CD14-positive monocyte (primary cell): ENCODE measurements at places on chromosomes 3 and 15. TPM values are rescaled to one million over a fixed set of nuclear protein-coding genes. Genes with fewer than 3 reads are reported as not detected.
A peak's percentile ranks its signal among the peaks of the same experiment; 100 is the strongest.

- peak within 1 kb of the TSS; percentile 73 for H3K27ac ChIP-seq
- peak within 1 kb of the TSS; percentile 54 for H3K4me3 ChIP-seq
- H3K36me3 ChIP-seq = no peaks in the 10 kb centered on the region
- peaks cover 25% of the 10 kb centered on the region for H3K4me1 ChIP-seq
- no peaks in the 10 kb centered on the region for H3K27me3 ChIP-seq
Measured at GRCh38 chr15:90529371-90530249, at the start of gene CRTC3. Gene CRTC3 (plus strand): TSS chr15:90529923. CDS start chr15:90530072, 149 bp downstream.

- H3K27me3 ChIP-seq = no peaks in the 10 kb centered on the region
- H3K36me3 ChIP-seq = no peaks in the 10 kb centered on the region
- H3K4me3 ChIP-seq = no peak overlapping the region
- no peak for DNase-seq
- no peak overlapping the region for H3K27ac ChIP-seq
- no peaks in the 10 kb centered on the region for H3K4me1 ChIP-seq
Measured at GRCh38 chr15:100235030-100235617, 106.7 kb downstream of the ADAMTS17 start.

AP3B2 gene
- 0.85 TPM for polyA plus RNA-seq

DNA sequence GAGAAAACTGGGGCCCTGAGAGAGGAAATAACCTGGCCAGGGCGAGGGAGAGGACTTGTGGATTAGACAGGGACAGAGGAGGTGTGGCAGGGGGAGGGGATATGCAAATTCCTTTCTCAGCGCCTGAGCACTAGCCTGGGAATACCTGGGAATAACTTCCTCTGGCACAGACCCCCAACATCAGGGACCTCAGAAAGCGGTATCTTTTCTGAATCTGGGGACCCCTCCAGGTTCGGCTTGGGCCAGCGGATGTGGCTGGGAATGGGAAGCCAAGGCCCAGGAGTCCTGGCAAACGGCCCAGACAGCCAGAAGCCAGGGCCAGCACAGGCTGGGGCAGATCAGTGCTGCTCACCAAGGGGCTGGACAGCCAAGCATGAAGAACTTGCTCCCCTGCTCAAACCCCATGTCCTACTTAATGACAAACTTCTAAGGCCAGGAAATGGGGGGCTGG is 9.2 kb upstream of the ACSBG1 start:
- no peak for DNase-seq
- peaks cover 5% of the 10 kb centered on the region for H3K4me1 ChIP-seq

DNA sequence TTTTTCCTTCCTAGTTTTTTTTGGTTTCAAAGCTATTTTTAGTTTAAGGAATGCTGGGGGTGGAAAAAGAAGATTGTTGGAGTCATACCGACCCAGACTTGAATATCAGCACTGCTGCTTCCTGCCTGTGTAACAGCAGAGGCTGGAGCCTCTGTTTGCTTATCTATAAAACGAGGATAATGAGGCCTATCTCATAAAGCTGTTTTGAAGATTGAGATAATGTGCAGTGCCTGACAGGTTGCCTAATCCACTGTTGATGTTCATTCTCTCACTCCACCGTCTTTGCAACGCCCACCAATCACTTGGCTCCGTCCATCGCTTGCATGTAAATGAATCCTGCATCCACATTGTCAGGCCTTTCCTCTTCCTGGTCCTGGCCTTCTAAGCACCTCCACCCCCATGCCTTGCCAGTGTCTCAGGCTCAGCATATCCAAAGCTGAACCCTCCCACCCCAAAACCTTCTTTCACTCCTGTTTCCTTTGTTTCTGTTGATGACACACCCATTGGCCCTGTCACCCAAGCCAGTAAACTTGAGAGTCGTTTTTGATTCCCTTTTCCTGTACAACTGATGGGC is 94.9 kb downstream of the MEX3B start:
- no peak for DNase-seq
- H3K27me3 ChIP-seq = no peaks in the 10 kb centered on the region
- no peaks in the 10 kb centered on the region for H3K36me3 ChIP-seq
- no peak overlapping the region for H3K4me3 ChIP-seq
- H3K27ac ChIP-seq = no peak overlapping the region
- peaks cover 12% of the 10 kb centered on the region for H3K4me1 ChIP-seq

- DNase-seq = no peak
- H3K36me3 ChIP-seq = peaks cover 64% of the 10 kb centered on the region
- no peak overlapping the region for H3K4me3 ChIP-seq
- H3K27me3 ChIP-seq = no peaks in the 10 kb centered on the region
- H3K27ac ChIP-seq = no peak overlapping the region
Measured at GRCh38 chr15:65163041-65163440, 22.1 kb downstream of the CLPX start.

GRCh38 chr3:156802821-156803606 is 23.1 kb upstream of the LEKR1 start:
- no peak overlapping the region for H3K27ac ChIP-seq
- H3K4me3 ChIP-seq = no peak overlapping the region
- DNase-seq = peak; percentile 59
- no peaks in the 10 kb centered on the region for H3K4me1 ChIP-seq
